ENCODE measurements at places on chromosomes 6 and 20.

DNA sequence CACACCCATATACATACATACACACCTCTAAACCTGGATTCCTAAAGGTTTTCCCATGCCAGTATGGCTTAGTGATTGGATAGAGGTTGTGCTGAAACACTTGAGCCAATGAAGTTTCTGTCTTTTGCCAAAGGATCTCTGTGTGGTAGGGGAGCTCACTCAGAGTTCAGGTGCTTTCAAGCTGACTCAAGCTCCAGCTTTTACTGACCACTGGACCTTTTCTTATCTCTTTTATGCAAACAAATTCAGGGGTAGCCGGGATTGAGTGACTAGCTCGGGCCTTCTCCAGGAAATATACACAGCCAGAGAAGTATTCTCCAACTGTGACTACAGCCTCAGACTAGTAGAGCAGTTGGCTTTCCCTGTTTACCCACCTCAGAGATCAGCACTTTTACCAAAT, 21.5 kb upstream of the DSE start:
- no peak for DNase-seq

DNA sequence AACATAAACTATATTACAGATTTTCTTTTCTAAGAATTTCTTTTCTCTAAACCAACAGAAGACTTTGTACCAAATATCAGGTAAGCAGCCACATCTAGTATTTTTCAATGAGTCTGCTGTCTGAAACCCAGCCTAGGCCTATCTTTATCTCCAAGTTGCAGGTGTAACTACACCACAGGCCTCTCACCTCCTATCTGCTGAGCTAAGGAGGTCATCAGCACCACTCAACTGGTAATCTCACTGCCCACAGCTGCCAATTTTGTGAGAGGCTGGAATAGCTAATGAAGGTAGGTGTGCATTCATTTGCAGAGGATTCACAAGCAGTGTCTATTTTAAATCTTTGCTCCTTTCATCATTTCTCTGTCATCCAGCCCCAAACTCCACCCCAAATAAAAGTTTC, 584.8 kb downstream of the HDGFL1 start:
- no peak for DNase-seq

DNA sequence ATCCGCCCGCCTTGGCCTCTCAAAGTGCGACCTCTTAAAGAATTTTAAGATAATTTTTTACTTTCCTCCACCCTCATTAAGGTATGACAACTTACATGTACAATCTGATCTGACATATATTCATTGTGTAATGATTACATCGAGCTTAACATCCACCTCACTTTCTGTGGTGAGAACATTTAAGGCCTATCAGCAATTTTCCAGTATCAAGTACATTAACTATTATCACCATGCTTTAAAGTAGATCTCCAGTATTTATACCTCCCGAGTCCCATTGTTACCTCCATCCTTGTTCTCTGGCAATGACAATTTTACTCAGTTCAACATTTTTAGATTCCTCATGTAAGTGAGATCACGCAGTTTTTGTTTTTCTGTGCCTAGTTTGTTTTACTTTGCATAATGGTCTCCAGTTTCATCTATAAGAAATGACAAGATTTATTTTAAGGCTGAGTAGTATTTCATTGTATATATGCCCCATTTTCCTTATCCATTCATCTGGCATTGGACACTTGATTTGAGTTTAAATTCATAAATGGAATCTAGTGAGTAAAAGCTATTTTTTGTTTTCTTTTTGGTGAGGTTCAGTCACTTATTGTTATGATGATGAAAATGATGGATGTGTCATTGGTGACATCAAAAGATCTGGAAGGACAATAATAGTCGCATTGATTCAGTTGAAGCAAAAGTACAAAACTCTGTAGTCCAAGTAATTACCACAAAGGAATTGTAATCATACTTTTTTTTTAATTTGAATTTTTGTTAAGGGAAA, 87.0 kb downstream of the OR2B2 start:
- peak; percentile 64 for DNase-seq

GRCh38 chr6:26230351-26230750, 134.6 kb upstream of the BTN3A2 start:
- DNase-seq: no peak

DNA sequence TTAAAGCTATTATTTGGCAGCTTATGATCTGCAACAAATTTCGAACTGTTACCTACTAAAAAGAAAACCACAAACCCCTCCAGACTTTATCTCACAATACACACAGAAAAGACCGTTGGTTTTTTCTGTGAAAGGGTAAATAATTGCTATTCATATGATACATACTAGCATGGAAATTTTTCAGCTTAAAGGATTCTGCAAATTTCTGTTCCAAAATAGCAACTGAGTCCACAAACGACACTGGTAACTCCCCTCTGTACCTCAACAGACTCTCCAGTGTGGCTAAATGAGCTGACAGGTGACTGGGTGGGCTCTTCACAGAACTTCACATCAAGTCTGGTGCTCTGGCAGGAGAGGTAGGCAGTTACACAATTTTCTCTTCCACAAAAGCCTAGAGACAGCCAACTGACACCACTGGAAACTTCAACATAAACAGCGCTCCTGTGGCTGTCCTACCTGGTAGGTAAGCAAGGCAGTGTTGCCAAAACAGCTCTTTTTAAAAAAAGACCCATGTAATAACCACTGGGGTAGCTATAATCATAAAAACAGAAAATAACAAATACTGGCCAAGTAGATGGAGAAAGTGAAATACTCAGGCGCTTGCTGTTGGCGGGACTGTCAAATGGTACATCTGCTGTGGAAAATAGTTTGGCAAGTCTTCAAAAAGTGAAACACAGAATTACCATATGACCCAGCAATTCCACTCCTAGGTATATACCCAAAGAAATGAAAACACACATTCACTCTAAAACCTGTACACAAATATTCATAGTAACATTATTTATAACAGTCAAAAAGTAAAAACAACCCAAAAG, 37.8 kb downstream of the ELOVL5 start:
- no peak for DNase-seq

GRCh38 chr20:53037621-53038020, 65.5 kb downstream of the TSHZ2 start:
- no peak for DNase-seq

GRCh38 chr6:45209762-45210161, 118.4 kb upstream of the RUNX2 start:
- DNase-seq: no peak

GRCh38 chr20:15257569-15257870, 920.1 kb upstream of the FLRT3 start:
- DNase-seq: no peak

DNA sequence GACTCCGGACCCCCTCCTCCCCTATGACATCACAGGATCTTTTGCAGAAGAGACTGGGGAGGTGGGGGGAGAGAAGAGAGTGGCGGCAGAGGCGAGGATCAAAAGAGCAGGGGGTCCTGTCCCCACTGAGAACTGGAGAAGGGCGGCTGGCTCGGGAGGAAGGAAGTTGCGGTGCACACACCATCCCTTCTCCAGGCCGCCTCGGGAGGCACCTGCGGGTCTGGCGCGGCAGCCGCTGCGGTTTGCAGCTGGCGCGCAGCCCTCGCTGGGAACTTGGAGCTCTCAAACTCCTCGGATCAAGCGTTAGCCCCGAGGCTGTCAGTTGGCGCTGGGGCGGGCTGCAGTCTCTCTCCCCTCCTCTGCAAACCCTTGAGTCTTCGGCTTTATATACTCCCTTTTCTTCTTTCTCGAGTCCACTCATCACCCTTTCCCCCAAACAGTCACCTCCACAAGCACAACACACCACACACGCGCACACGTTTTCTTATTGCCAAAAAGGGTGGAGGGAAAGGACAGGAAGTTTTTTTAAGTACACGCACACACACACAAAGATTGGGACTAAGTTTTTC, 180.7 kb downstream of the TBXT start:
- no peak for DNase-seq

DNA sequence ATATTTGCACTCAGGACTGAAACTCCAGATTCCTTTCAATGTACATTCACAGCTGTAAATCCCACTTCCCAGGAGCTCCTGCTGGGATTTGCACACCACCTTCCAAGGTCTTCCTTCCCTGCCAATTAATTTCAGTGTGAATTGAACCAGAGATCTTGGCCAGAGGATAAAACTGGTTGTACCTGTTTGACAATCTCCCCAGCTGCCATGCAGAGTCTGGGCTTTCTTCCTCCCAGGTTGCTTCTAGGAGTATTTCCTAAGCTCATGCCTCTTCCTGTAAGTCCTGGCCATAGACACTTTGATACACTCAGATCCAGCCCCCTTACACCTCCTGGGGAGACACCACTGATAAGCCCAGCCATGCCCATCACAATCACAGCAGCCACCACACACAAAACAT, 15.6 kb downstream of the MAFB start:
- no peak for DNase-seq

DNA sequence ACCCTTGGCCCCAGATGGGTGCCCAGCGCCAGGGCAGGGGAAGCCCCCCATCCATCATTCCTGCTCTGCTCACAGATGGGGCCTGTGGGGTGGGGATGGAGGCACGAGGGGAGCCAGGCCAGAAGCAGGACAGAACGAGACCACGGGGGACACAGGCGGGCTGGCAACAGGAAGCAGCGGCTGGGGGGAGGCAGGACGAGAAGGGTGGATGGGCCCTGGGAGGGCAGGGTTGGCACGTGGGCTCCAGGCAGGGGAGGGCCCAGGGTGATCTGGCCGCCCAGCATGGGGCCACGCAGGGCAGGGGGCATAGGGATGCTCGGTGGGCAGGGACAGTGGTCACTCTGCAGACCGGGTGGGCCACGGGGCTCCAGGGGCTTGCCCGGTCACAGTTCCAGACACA, 41.6 kb downstream of the KCNQ2 start:
- DNase-seq: no peak

DNA sequence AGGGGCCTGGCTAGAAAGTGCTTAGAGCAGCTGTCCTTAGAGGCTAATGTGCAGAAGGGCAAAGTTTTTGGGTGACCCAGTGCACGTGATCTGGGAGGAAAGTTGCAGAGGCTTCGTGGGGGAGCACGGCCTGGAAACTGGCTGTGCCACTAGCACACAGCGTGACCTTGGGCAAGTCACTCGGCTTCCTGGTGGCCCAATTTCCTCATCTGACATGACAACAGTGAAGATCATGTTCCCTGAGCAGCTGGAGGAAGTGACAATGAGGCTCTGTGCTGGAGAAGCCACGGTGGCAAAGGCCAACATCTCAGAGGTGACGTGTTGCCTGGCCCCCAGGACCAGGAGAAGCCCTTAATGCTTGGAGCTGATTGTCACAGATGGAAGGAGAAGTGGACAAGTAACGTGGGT, 99.5 kb downstream of the FOXC1 start:
- DNase-seq: no peak

GRCh38 chr20:32191873-32192272, 15.7 kb downstream of the PLAGL2 start:
- DNase-seq: no peak

- DNase-seq: no peak
Observed at GRCh38 chr20:22491194-22491505, 93.2 kb downstream of the FOXA2 start.

GRCh38 chr20:32278199-32278643, 770 bp downstream of the KIF3B start:
- no peak for DNase-seq

- no peak for DNase-seq
Observed at GRCh38 chr6:165774903-165775601, 112.0 kb upstream of the PDE10A start.

- DNase-seq: no peak
Observed at GRCh38 chr6:154752022-154752421, 18.8 kb downstream of the SCAF8 start.

- no peak for DNase-seq
Observed at GRCh38 chr20:36632487-36633284, 13.3 kb downstream of the SLA2 start.

DNA sequence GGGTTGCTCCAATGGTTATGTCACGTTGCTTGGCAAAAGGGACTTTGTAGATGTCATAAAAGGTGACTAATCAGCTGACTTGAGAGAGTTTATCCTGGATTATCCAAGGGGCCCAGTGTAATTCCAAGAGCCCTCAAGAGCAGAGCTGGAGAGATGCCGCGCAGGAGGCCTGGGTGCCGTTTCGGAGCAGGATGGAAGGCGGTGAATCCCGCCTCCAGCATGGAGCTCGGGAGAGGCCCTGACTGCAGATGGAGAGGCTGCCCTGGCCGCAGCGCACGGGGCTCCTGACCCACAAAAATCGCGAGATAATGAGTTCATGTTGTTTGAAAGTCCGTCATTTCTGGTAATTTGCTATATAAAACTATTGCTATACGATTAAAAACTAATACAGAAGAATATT, 219.8 kb downstream of the ZDHHC14 start:
- no peak for DNase-seq

DNA sequence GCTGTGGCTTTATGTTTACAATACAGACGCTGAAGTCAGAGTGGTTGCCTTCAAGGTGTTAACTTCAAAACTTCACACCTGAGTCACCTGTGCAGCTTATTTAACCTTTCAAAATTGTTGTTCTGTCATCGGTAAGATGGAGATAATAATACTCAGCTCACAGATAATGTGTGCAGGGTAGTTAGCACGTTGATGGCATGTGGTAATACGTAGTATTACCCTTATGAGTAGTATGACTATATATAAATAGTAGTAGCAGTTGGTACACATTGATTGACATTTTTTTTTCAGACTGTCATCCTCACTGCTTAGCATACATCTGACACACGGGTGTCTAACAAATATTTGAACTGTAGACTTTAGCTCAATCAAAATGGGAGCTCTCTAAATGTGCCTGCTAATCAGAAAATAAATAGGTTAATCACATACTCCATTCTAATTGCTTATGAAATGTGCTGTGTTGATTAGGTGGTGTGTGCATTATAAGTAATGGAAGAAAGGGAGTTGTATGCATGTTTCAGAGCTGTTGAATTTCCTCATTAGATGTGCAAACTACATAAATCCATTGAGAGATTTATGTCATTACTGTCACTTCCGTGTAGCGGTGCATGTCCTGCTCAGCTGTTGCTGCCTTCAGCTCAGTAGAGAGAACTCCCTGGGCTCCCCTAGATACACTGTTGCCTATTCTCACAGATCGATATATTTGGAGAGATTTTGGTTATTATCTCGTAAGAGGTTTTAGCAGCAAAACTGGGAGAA, 11.2 kb upstream of the MROH8 start:
- DNase-seq: no peak

GRCh38 chr20:21607971-21608725, 94.3 kb upstream of the NKX2-2 start:
- no peak for DNase-seq

DNA sequence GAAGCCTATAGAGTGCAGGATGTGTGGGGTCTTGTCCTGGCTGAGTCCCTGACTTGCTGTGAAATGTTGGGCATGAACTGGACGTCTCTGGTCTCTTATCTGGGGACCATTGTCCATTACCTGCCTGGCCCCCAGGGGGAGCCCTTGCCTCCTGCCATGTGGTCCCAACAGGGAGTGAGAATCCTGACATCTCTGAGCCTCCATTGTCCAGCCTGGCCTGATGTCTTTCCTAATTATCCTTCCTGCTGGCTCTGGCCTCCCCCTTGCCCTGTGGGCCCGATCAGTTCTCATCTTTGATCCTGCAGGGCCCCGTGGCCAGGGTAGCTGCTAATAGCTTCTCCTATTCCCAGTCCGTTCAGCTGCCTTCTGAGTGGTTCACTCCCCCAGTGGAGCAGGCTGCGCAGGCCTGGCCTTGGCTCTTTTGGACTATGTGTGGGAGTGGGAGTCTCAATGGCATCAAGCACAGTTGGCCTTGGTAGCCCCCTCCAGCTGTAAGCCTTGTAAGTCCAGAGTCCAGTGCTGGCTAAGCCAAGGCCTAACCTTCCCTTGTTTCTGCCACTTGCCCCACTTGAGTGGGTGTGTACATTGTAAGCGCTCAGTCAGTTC, 77.9 kb upstream of the RALY start:
- DNase-seq: peak; percentile 44

All from SW 1271 (cell line).